ENCODE measurements at places on chromosomes 12 and 14.
A peak's percentile ranks its signal among the peaks of the same experiment; 100 is the strongest.

GRCh38 chr12:102865821-102866615 lies 51.0 kb downstream of the PAH start:
- no peak for DNase-seq

DNA sequence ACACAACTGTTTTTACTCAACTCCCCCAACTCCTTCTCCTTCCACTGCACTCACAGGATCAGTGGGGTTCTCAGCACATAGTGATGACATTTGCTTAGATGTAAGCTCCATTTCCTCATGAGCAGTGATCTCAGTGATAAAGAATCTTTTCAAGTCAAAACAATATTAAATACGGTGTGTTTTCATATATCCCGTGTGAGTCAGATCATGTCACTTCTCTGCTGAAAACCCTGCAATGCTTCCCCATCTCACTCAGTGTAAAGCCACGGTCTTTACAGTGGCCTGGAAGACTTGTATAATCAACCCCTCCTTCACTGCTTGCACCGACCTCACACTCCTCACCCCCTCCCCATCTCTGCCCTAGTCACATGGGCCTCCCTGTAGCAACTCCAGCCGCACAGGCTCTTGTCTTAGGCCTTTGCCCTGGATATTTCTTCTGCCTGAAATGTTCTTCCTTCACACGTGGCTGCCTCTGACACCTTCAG lies 149.7 kb upstream of the ARHGAP5 start:
- DNase-seq, result no peak

DNA sequence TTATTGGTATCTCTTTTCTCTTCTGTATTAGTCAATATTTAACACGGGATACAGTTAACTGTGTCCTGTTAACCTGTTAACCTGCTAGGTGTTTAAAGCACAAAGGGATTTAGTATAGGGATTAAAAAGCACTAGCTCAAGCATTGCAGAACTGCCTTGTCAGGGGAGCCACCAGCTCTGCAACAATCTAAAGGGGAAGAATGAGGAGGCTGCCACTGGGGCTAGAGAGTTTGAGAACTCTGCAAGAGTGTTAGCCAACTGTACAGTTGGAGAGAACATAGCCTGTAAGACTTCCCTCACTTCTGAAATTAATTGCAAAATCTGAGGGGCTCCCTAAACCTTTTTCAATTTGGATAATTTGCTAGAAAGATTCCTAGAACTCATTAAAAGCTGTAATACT lies 6.5 kb upstream of the VRK1 start:
- DNase-seq, result no peak

GRCh38 chr14:70789361-70789760 lies 20.0 kb downstream of the MAP3K9 start:
- no peak for DNase-seq

- no peak for DNase-seq
These were observed 1.2 kb downstream of the GLT8D2 start for GRCh38 chr12:104048811-104049210.

DNA sequence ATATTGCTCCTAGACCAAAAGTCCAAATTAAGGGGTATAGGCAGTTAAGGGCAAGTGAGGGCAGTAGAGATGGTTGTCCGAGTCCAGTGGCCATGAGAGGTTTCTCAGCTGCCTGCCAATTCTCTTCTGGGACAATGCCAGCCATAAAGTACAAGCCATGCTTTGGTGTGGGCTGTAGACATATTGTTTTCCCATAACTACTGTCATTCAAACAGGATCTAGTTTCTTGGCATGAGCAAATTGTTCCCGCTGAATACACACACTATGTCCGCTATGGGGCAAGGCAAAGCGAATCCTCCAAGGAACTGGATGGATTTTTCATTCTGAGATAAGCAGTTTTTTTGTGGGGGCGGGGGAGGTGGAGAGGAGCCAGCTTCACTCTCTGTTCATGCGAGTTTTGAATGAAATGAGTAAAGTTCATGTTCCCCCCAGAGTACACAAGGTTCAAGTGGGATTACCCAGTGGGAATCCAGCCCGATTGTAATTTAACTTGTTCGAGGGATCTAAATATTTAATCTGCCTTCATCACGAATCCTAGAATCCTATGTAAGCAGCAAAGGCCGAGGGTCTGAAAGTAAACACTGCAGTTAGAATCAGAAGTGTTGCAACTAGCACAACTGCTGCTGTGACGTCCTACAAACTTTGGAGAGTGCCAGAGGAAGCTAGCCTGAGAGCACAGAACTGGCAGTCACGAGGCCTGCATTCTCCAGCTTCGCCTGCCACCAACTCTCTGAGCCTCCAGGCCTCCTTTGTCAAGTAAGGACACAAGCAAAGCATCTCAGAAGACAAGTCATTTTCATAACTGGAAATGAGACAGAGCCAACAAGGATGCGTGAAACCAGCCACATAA lies 137.0 kb downstream of the CRADD start:
- no peak for DNase-seq

GRCh38 chr12:56037161-56037560 lies 4.6 kb upstream of the RPS26 start:
- DNase-seq, result no peak

DNA sequence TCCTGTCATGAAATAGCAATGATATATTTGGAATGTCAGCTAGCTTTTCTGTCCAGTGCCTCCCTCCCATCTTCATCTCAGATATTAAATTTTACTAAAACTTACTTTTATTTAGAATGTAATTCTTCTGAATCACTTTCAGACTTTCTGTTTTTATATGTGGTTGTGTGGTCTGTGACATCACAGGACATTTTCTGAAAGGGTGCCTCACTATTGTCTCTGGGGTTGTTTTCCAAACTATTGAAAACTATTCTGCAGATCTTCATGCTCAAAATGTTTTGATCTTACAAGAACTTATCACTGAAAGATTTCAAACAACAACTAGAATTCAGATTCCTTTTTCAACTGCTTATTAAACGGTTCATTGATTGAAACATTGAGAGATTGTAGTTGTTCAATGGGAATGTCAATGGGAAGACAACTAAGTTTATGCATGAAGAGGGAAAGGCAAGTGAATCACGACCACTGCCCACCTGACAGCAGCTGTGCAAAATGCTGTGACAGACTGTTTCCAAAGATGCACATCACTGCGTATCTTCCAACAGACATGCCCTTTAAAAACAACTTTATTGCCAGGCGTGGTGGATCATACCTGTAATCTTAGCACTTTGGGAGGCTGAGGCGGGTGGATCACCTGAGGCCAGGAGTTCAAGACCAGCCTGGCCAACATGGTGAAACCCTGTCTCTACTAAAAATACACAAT lies 51.3 kb downstream of the KLRG1 start:
- DNase-seq, result no peak

DNA sequence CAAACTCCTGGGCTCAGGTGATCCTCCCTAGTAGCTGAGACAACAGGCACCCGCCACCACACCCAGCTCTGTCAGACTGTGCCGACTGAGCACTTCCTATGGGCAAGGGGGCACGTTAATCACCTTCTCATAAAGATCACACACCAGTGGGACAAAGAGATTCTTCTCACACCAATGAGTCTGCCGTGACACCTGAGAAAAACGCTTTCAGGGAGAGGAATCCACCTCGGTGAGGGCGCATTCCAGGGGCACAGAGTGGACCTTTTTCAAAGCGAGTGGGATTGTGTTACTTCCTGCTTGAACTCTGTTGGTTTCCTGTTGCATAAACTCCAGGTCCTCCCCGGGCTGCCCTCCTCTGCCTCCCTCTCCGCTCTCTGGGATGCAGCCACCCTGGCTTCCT lies 17.5 kb upstream of the SCARB1 start:
- DNase-seq, result no peak

GRCh38 chr12:124088217-124088907 lies 115.3 kb downstream of the ZNF664 start:
- DNase-seq, result no peak

DNA sequence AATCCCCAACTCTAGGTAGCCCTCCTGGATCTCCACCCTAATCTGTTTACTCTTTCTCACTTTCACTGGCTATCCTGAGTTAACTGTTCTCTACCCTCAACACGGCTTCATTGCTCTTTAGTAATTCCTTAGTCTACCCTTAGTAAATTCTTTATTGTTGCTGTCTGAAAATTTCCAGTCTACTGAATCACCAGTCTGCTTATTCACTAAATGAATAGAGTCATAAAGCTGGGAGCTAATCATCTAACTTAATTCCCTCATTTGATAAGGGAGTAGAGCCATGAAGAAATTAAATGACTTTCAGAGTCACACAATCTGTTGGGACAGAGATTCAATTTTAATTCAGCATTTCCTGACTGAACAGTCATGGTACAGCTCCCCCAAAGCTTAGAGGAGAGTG lies 36.5 kb downstream of the YEATS4 start:
- no peak for DNase-seq

DNA sequence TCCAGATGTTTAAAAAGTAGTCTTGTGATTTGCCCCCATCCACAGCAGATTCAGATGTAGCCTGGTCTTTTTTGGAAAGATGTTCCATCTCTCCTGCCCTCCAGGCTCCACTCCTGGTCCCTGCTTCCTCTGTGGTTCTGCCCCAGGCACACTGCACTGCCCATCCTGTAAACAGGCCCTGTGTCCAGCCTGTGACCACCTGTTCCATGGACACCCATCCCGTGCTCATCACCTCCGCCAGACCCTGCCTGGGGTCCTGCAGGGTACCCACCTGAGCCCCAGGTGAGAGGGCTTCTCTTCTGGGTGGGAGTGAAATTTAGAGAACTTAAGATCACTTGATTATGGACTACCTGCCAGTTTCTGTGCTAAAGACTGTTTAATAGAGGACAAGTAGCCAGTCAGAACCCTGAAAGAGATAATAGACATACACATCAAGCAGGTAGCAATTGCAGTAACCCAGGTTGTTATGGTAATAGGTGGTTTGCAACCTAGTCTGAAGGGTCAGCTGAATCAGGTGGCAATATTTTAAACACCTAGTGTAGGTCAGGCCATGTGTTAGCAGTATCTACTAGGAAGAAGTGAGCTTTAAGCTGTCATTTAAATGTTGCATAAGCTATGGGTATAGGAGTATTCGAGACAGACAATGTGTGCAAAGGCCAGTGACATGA lies 2.1 kb downstream of the RNF31 start:
- DNase-seq, result no peak

DNA sequence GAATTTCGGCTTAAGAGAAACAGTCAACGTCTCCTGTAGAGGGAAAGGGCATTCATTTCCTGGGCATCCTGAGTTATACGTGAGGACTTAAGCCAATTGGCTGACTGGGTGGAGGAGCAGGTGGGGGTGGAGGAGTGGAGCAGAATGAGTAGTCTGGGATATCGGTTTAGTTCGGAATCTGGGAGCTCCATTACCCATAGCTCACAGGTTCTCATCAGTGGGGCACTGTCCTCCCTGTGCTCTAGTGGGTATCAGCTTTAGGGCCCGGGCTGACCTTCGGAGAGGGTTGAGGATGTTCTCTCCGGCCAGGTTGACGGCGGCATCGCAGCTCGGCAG lies 704 bp downstream of the SDR39U1 start:
- no peak for DNase-seq

- no peak for DNase-seq
These were observed 4.3 kb downstream of the TINF2 start for GRCh38 chr14:24238123-24238522.

DNA sequence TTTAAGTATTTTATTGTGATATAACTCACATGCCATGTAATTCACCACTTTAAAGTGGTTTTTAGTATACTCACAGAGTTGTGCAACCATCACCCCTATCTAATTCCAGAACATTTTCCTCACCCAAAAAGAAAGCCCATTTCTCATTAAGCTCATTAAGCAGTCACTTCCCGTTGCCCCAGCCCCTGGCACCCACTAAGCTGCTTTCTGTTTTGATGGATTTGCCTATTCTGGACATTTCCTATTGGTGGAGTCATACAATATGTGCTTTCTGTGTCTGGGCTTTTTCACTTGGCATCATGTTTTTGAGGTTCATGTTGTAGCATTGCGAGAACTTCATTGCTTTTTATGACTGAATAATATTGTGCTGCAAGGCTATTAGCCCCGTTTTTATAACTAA lies 66.0 kb downstream of the ARL6IP4 start:
- DNase-seq, result no peak

- peak; percentile 65 for DNase-seq
These were observed 6.8 kb upstream of the HNF1A start for GRCh38 chr12:120971299-120972180.

- DNase-seq, result no peak
These were observed 24.2 kb downstream of the SYNJ2BP start for GRCh38 chr14:70392676-70393075.

- DNase-seq, result no peak
These were observed 82.5 kb upstream of the HOXC13 start for GRCh38 chr12:53856132-53856531.

GRCh38 chr12:124756166-124756565 lies 107.5 kb downstream of the SCARB1 start:
- no peak for DNase-seq

- no peak for DNase-seq
These were observed 50.0 kb downstream of the SSPN start for GRCh38 chr12:26245175-26245942.

GRCh38 chr12:78753058-78753457 lies 111.5 kb upstream of the SYT1 start:
- no peak for DNase-seq

DNA sequence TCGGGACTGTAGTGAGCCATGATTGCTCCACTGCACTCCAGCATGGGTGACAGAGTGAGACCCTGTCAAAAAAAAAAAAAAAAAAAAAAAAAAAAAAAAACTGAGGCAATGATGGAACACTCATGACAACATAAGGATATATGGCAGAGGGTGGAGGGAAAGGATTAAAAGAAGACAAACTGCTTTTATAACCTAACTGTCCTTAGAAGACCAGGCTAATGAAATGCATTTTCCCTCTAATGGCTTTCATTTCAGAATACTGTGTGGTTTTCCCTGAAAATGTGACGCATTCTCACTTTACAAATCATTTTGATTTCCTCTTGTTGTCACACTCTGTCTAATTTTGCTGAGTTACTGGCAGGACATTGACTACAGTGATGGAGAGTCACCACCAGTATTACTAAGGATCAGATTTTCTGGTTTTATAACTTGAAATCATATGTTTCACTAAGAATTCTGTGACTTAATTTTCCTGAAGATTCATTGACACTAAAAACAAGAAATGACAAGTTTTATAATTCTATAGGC lies 137.6 kb upstream of the SSTR1 start:
- DNase-seq, result no peak

DNA sequence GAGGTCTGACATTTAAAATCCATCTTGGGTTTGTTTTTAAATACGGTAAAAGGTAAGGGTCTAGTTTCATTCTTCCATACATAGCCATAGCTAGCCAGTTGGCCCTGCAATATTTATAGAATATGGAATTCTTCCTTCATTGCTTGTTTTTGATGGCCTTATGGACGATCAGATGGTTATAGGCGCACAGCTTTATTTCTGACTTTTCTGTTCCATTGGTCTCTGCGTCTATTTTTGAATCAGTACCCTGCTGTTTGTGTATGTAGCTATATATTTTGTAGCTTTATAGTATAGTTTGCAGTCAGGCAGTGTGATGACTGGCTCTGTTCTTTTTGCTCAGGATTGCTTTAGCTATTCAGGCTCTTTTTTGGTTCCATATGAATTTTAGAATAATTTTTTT lies 366.8 kb upstream of the MIS18BP1 start:
- no peak for DNase-seq

GRCh38 chr12:2825132-2825531 lies 9.7 kb downstream of the NRIP2 start:
- no peak for DNase-seq
